B cell (primary cell): ENCODE measurements at places on chromosomes 13 and 19. TPM values are rescaled to one million over a fixed set of nuclear protein-coding genes. Genes with fewer than 3 reads are reported as not detected.

GRCh38 chr13:37274569-37275497 is 169.4 kb upstream of the CSNK1A1L start:
- H3K36me3 ChIP-seq, result no peaks in the 10 kb centered on the region
- H3K4me1 ChIP-seq, result no peaks in the 10 kb centered on the region
- no peaks in the 10 kb centered on the region for H3K27me3 ChIP-seq
- DNase-seq, result no peak
- no peak overlapping the region for H3K4me3 ChIP-seq

- no peak overlapping the region for H3K4me3 ChIP-seq
- no peaks in the 10 kb centered on the region for H3K27me3 ChIP-seq
- no peaks in the 10 kb centered on the region for H3K4me1 ChIP-seq
- DNase-seq, result no peak
- no peak overlapping the region for H3K27ac ChIP-seq
- H3K36me3 ChIP-seq, result no peaks in the 10 kb centered on the region
These were observed 6.8 kb upstream of the MBNL2 start for GRCh38 chr13:97215325-97215724.

- peaks cover 21% of the 10 kb centered on the region for H3K4me1 ChIP-seq
- peaks cover 6% of the 10 kb centered on the region for H3K36me3 ChIP-seq
- H3K27me3 ChIP-seq, result no peaks in the 10 kb centered on the region
- H3K27ac ChIP-seq, result no peak overlapping the region
- no peak overlapping the region for H3K4me3 ChIP-seq
- DNase-seq, result no peak
These were observed 2.8 kb upstream of the ARL11 start for GRCh38 chr13:49625392-49626079.

DNA sequence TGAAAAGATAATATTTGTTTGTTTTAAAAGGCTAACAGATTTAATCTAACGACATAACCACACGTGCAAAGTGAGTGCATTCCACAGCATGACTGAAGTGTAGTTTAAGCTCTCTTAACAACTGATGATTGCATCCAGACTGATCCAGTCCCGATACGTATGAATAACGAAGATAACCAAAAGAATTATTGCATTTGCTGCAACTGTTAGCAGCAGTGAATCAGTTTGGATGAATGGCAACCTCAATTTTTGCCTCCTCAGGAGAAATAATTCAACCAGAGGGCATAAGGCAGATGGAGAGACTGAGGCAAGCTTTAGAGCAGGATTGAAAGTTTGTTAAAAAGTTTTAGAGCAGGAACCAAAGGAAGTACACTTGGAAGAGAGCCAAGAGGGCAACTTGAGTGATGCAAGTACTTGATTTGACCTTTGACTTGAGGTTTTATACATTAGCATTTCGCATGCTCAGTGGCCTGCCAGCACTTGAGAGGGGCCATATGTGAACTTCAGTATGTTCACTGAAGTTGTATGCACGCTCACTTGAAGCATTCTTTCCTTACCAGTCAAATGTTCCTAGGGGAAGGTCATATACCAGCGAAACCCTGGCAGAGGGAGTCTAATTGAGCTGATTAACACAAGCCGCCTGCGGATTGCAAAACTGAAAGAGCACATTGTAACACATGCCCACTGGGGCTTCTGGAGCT is 835.0 kb upstream of the PCDH20 start:
- no peak overlapping the region for H3K4me3 ChIP-seq
- no peaks in the 10 kb centered on the region for H3K4me1 ChIP-seq
- no peaks in the 10 kb centered on the region for H3K27me3 ChIP-seq
- no peak for DNase-seq
- no peaks in the 10 kb centered on the region for H3K36me3 ChIP-seq

- no peaks in the 10 kb centered on the region for H3K36me3 ChIP-seq
- peaks cover 11% of the 10 kb centered on the region for H3K4me1 ChIP-seq
- H3K4me3 ChIP-seq, result no peak overlapping the region
- H3K27ac ChIP-seq, result no peak overlapping the region
These were observed 44.6 kb downstream of the ZNF787 start for GRCh38 chr19:56076498-56076897.

DNA sequence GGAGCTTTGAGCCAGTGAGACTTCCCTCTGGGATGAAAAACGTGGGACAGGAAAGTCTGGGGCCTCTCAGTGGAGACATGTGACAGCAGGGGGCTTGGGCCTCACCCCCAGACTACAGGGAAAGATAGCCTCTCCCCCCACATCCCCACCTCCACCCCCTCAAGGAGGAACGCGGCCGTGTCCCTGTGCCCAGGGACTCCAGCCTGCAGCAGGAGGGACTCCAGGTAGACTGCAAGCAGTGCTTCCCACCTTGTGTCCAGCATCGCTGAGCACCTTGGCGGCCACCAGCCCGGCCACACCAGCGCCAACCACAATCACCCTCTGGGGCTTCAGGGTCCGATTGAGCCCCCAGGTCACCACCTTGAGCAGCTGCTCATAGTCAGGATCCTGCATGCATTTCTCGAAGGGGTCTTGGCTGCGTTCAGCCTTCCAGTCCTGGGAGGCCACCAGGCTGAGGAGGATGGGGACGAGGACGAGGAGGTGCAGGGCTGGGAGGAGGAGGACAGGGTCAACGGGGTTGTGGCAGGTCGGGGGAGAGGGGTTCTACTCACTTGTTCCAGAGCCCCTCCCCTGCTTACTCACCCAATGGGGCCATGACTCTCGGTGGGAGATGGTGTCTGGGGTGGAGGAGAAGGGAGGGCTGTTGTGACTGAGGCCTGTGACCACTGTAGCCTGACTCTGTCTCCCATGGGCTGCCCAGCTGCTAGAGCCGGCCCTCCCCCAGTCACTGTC is 955 bp downstream of the IL4I1 start:
- H3K36me3 ChIP-seq, result no peaks in the 10 kb centered on the region
- peaks cover 42% of the 10 kb centered on the region for H3K4me1 ChIP-seq

Gene PRTN3
- total RNA-seq, result not detected in 2 replicates

Gene TLE6
- 0.61 and 1.5 TPM in 2 replicates for total RNA-seq

Gene C5AR1
- 1.9 and 4.9 TPM in 2 replicates for total RNA-seq
